ENCODE measurements at places on chromosomes 13 and 19.
A peak's percentile ranks its signal among the peaks of the same experiment; 100 is the strongest.

GRCh38 chr13:23849670-23850069, 39.5 kb downstream of the MIPEP start:
- DNase-seq: no peak

DNA sequence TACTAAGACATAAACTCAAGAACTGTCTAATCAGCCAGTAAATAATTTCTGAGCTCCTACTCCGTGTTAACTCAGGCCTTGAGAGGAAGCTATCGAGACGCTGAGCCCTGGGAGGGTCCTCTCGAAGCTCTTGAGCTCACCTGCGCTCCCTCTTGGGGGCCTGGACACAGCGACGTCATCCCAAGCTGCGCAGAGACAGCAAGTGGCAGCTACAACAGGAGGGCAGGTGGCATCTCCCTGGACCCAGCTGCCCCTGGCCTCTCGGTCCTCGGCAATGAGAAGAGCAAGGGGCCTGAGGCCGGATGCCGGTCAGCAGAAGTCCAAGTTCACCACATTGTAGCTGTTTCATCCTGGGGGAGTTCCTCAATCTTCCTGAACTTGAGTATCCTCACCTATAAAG, 30.5 kb upstream of the TUBGCP3 start:
- no peak for DNase-seq

DNA sequence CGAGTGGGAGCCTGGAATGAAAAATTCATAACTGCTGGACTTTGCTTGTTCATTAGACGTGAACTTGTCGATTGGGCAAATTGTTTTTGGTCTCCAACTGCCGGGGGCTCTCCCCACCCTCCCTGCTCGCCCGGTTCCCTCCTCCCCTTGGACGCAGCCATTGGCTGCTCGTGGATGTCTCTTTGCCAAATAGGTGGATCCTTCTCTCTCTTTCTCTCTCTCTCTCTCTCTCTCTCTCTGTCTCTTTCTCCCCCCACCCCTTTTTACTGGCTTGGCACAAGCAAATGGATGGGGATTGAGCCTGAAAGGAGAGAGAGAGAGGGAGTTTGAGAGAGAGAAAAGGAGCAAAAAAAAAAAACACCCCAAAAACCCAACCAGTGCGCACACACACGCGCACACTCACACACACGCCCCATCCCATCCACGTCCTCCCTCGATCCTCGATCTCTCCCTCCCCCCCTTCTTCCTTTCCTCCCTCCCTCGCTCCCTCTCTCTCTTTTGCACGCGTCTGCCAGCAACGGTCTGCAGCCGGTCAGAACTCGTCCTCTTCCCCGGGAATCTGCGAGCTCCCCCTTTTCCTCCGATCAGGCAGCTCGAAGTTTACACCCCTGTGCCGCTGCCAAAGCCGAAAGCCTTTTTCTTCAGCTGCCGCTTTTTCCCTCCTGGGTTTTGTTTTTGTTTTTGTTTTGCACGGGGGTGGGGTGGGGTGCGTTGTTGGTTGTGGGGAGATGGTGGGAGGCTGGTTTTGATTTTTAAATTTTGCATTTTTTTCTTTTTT, 27.8 kb downstream of the NFIX start:
- peak; percentile 96 for DNase-seq

GRCh38 chr19:46919324-46919723, 58.5 kb downstream of the ARHGAP35 start:
- no peak for DNase-seq

- DNase-seq: peak; percentile 60
These were observed 40.5 kb downstream of the USP12 start for GRCh38 chr13:27130979-27131623.

DNA sequence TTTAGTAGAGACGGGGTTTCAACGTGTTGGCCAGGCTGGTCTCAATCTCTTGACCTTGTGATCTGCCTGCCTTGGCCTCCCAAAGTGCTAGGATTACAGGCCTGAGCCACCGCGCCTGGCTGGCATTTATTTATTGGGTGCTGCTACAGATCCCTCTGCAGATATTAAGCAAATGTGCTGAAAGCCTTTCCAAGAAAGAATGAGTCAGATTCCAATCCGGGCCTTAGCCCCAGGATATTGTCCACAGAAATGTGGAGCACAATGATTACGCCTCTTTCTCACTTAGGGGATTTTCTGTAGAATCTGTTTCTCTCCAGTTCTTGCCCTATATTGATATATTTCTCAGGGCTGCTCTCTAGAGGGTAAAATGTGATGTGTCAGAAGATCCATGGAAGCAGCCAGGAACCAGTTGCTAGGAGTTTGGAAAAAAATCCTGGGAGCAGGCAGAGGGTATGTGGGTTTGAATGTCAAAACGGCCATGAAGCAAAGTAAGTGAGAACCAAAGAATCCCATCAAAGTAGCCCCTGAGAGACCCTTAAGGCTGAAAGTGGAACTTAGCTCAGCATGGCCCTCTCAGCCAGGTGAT, 24.8 kb upstream of the IGFL4 start:
- DNase-seq: no peak

- DNase-seq: no peak
These were observed 405.5 kb downstream of the TBC1D4 start for GRCh38 chr13:75076476-75076875.

DNA sequence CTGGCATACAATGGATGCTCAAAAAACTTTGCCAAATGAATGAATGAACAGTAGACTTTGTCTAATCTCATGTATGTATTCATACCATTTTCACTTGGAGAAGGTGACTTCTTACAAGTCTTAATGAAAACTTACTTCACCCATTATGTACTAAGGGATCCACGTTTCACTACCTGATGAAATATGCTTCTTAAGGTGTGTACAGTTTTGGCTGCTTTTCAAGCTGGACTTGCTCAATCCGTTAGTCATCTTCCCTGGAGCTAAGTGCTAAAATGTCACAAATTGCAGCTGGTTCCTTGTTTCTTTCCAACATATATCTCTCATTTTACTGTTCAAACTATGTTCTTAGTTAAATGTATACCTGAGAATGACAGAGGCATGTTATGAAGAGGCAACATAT, 4.2 kb upstream of the CCNA1 start:
- DNase-seq: no peak

Measured in putamen (tissue), 1 donor.